ENCODE measurements at places on chromosomes 6 and 20. TPM values are rescaled to one million over a fixed set of nuclear protein-coding genes. Genes with fewer than 3 reads are reported as not detected.

Gene SLC24A3
- polyA plus RNA-seq: 17.0 TPM

Gene PRR18
- not detected for polyA plus RNA-seq

DNA sequence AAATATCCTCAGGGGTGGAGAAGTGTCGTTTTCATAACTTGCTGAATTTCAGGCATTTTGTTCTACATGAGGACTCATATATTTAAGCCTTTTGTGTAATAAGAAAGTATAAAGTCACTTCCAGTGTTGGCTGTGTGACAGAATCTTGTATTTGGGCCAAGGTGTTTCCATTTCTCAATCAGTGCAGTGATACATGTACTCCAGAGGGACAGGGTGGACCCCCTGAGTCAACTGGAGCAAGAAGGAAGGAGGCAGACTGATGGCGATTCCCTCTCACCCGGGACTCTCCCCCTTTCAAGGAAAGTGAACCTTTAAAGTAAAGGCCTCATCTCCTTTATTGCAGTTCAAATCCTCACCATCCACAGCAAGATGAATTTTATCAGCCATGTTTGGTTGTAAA, 20.3 kb upstream of the MAPK13 start:
- DNase-seq: no peak

- DNase-seq: no peak
These were observed 33.4 kb downstream of the TGM2 start for GRCh38 chr20:38131588-38132121.

DNA sequence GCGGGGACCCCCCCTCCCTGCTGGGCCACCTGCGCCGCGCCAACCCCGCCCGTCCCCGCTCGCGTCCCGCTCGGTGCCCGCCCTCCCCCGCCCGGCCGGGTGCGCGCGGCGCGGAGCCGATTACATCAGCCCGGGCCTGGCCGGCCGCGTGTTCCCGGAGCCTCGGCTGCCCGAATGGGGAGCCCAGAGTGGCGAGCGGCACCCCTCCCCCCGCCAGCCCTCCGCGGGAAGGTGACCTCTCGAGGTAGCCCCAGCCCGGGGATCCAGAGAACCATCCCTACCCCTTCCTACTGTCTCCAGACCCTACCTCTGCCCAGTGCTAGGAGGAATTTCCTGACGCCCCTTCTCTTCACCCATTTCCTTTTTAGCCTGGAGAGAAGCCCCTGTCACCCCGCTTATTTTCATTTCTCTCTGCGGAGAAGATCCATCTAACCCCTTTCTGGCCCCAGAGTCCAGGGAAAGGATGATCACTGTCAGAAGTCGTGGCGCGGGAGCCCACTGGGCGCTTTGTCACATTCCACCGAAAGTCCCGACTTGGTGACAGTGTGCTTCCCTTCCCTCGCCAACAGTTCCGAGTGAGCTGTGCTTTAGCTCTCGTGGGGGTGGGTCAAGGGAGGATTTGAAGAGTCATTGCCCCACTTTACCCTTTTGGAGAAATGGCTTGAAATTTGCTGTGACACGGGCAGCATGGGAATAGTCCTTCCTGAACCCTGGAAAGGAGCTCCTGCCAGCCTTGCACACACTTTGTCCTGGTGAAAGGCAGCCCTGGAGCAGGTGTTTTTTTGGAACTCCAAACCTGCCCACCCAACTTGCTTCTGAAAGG, 2.1 kb downstream of the VEGFA start:
- peak; percentile 42 for DNase-seq

Data from muscle of arm (tissue), 14 donors.